ENCODE measurements at places on chromosomes 6 and 20.
A peak's percentile ranks its signal among the peaks of the same experiment; 100 is the strongest.

GRCh38 chr6:169841907-169842606 lies 90.6 kb downstream of the ERMARD start:
- DNase-seq: no peak

- no peak for DNase-seq
Observed at GRCh38 chr20:61936701-61937131, 129.0 kb downstream of the TAF4 start.

DNA sequence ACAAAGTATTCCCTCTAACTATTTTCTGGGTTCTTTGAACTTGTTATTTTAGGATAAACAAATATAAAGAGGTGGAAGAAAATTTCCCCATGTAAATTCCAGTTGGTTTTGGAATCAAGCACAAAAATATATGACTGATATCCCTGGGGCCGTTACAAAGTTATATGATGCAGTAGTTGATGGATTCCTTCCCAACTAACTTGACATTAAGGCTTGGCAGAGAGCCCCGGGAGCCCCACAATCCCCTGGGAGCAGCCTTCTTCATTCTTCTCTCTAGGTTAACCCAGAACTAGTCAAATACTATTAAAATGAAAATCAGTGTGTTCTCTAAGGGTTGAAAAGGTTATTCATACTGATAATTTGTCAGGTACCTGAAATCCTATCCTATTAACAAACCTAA lies 508.9 kb upstream of the SOX4 start:
- DNase-seq: no peak

- DNase-seq: no peak
Observed at GRCh38 chr6:90131125-90131524, 165.5 kb downstream of the BACH2 start.

DNA sequence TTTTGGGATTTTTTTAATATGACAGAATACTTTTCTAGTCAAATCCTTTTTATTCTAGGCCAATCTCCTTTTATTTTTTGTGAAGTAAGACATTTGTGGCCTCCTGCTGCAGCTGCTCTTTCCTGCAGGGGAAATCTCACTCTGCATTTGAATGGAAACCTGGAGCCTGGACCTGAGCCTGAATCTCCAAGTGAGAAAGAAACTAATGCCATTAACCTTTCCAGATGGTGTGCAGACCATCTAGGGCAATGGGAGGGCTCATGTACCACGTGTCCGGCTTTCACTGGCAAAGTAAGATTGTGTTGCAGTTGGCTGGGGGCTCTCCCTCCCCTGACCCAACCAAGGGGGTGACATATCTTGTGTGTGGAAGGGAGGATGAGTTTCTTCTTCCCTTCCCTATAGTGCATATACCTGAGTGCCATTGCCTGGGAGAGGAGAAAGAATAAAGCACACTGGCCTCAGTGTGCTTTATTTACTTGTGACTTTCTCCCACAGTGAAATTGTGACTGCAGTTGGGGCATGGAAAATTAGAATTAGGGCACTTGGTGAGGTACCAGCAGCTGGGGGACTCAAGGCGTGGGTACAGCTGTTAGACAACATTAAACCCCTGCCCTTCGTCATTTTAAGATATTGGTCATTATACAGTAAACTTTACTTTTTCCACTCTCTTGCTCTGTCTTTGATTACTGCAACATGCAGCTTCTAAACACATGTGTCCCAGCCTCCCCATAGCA lies 159.8 kb upstream of the RIN2 start:
- no peak for DNase-seq

- DNase-seq: no peak
Observed at GRCh38 chr6:143615785-143616184, 62.0 kb upstream of the PHACTR2 start.

GRCh38 chr6:164756142-164756541 lies 553.3 kb downstream of the C6orf118 start:
- DNase-seq: no peak

GRCh38 chr6:41399424-41399823 lies 64.0 kb downstream of the NCR2 start:
- DNase-seq: no peak

DNA sequence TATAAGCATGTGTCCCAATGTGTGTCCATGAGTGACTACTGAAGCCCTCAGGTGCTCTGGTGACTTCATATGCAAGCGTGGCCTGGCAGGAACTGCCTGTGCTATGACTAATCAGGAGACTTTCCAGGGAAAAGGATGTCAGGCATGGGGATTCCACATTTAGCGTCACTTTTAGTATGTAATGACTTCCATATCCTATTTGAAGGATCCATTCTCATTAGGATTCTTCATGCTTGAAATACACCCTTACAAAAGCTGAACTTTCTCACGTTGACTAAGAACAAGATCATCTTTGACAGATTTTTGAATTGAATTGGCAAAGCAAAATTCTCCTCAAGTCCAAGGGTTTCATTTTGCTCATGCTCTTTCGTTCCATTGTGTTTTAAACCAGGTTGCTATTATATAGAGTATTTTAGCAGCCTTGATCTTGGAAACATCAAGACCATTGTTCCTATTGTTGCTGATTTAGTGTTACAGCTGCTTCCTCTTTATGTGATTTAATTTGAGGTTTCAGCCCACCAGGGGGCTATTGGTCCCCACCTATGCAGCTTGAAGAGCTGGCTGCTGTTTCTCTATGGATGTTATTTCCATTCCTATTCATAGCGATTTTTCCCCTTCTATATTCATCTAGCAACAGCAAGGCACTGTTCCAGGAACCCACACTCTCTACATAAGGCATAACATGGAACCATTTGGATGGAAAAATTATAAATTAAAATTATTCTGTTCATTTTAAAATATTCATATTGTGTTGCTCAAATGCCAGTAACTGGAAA lies 418.6 kb downstream of the CDKAL1 start:
- DNase-seq: peak; percentile 75

DNA sequence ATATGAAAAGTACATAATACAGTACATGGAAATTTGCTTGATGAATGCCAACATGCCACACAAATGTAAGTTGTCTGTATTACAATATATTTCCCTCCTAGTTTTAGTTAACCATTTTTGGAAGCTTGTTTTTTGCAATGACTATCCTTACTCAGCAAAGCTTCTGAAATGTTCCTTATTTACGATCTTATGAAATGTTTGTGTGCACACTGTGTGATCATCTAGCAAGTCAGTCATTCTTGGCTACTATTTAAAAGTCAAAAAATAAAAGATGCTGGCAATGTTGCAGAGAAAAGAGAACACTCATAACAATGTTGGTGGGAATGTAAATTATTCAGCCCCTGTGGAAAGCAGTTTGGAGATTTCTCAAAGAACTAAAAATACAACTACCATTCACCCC lies 33.8 kb downstream of the SUMO4 start:
- no peak for DNase-seq

DNA sequence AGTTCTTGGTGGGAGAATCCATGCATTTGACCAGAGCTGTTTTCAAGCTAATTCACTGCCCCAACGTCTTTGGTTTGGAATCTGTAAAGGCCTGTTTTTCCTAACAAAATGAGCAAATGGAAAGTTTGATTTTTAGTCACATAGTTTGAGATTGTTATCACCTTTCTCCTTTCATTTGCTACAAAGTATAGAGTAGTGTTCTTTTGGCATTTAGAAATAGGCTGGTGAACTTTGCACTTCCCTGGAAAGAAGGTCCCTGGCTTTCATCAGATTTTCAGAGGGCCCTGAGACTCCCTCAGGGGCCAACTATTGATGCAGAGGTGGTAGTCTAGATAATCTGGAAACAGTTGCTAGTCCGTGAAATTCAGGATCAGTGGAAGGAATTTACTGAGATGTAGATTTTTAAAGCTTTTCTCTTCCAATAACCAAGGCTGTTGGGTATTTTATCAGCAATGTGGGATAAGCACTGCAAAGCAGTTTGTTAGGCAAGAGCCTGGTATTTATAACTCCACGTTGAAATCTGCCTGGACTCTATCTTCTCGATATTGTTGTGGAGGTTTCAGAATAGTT lies 1.7 kb downstream of the ARFGEF2 start:
- no peak for DNase-seq

GRCh38 chr20:2006452-2007361 lies 12.8 kb upstream of the PDYN start:
- DNase-seq: peak; percentile 65

GRCh38 chr6:153539602-153540001 lies 408.5 kb upstream of the RGS17 start:
- DNase-seq: no peak

- DNase-seq: no peak
Observed at GRCh38 chr20:33465481-33466302, 22.1 kb upstream of the SNTA1 start.

GRCh38 chr20:63750807-63751470 lies 11.4 kb downstream of the SLC2A4RG start:
- no peak for DNase-seq

DNA sequence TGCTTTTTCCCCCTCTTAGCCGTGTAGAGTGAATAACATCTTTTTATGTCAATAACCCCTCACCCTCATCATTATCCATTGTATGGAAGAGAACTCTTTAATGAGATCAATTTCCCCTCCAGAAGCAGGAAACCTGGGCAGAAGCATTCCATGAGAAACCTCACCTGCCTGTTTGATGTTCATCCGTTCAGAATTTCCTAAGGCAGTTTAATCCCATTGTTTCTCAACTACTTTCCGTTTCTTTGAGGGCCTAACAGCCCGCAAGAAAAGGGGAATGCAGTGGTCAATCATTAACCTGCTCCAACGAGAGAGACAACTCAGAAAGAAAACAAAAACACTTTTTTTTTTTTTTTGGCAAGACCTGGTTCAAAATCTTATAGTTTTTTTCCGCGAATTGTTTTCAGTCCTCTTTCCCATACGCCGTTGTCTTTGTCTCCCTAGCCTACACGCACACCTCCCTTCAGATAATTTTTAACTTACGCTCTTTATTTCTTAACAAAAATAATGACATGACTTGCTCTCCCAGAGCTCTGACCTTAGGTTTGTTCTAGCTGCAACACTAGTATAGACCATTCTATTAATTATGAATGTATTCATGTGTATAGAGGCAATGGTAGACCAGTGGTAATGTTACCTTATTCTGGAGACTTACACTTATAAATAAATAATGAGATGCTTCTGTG lies 25.6 kb upstream of the ID4 start:
- no peak for DNase-seq

DNA sequence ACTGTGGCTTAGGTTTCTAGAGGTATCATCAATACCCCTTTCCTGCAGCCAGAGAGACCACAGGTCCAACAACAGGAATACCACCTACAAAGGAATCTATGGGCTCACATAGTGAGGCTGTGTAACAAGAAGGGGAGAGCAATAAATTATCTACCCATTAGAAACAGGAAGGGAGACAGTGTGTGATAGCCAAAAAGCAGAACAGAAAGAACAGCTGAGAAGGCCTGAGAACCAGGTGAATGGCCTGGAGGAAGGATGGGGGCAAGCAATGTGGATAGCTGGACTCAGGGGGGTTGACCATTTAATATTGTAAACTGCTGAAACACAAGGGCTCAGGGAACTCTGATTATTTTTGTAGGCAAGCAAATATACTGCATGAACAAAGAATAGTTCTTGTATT lies 628.2 kb downstream of the COL12A1 start:
- DNase-seq: no peak

- DNase-seq: no peak
Observed at GRCh38 chr6:44097782-44098317, 29.4 kb downstream of the MRPL14 start.

GRCh38 chr6:111524735-111525134 lies 41.7 kb upstream of the REV3L start:
- DNase-seq: no peak

DNA sequence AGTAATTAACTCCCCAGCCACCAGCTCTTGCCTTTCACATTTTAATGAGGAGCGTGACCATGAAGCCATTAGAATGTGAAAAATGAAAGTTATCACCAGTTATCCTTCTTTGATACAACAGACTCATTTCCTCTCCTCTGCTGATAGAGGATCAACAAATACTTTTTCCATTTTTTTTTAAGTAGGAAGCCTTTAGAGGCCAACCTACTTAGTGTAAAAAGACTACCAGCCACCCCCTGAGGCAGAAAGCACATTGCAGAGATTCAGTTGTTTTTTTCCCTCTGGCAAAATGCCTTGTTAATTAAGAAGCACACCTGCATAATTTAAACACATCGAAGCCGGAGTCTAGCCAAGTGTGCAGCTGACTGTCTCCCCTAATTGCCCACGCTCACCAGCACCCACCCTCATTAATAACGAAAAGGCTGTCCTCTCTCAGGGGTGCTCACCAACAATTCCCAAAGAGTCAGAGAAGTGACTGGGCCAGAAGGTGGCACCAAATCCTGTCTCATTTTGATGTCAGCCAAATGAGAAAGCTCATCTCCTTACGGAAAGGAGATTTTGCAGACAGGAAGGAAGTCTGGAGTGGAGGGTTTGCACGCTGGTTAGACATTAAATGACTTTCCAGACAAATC lies 60.9 kb upstream of the MC3R start:
- DNase-seq: no peak

- peak; percentile 82 for DNase-seq
Observed at GRCh38 chr20:22775671-22776139, 191.3 kb upstream of the FOXA2 start.

- no peak for DNase-seq
Observed at GRCh38 chr6:90401933-90402830, 105.5 kb upstream of the BACH2 start.

GRCh38 chr20:58722877-58723627 lies 30.5 kb downstream of the NPEPL1 start:
- no peak for DNase-seq

GRCh38 chr6:14094721-14095120 lies 22.9 kb upstream of the CD83 start:
- no peak for DNase-seq

DNA sequence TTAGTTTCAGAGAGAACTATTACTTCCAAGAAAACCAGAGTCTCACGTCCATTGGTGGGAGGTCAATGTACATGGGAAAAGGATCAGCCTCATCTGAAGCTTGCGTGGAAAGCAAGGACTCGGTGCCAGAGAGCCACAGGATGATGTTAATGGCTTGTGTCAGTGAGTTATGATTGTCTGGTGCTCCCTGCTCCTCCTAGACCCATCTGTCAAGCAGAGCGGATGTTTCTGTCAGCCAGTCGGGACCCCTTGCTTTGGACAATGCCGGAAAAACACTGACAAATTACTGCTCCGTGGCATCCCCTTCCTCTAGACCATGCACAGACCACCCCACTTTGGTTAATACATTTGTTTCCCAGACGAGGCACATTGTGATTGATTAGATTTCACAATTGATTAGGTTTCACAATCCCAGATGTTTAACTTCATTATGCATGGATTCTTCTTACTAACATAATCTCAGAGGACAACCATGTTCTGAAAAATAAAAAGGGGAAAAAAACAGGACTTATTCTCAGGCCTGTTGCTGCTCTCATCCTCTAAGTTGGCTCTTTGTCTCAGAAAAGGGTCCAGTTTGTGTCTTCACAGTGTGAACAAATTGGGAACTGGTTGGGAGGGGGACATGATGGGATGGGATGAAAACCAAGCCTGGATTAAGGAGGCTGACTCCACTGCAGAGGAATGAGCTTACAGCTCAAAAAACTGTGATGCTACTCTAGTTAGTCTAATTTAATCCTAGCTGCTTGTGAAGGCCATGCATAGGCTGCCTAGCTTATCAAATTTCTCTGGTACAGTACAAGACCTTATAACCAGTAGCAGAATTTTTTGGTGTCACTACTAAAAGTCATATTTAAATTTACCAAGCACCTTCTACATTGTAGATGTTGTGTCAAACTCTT lies 51.9 kb downstream of the UNC5CL start:
- DNase-seq: no peak
